Ascending aorta (tissue), 2 donors: ENCODE measurements at places on chromosomes 4 and X.
A peak's percentile ranks its signal among the peaks of the same experiment; 100 is the strongest.

GRCh38 chr4:581753-582361 lies 5.8 kb upstream of the TMEM271 start:
- DNase-seq, result no peak

- DNase-seq, result no peak
These were observed 325.6 kb downstream of the ARHGAP10 start for GRCh38 chr4:148057516-148057915.

- DNase-seq, result no peak
These were observed 102.8 kb upstream of the PCDH18 start for GRCh38 chr4:137635108-137635507.

- DNase-seq, result no peak
These were observed 20.5 kb downstream of the AMTN start for GRCh38 chr4:70538869-70539268.

- no peak for DNase-seq
These were observed 231.8 kb upstream of the GPRIN3 start for GRCh38 chr4:89539374-89539773.

DNA sequence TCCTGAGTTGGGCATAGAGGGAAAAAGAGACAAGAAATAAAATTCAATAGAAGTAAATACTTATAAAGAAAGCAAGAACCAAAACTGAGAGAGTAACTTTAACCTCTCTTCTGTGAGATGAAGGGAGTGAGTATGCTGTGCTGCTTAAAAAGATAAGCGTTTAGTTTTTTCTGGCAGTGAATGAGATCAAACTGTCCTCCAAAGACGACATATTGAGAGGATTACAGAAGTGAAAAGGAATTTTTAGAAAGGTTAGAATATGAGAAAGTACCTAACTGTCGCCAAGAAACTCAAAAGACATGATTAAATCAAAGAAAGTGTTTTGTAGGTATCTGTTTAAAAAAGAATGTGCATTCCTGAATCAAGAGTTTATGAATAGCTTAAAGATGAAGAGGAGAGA lies 16.0 kb downstream of the GAB1 start:
- no peak for DNase-seq

- no peak for DNase-seq
These were observed 108.3 kb upstream of the ARSJ start for GRCh38 chr4:114087596-114088230.

DNA sequence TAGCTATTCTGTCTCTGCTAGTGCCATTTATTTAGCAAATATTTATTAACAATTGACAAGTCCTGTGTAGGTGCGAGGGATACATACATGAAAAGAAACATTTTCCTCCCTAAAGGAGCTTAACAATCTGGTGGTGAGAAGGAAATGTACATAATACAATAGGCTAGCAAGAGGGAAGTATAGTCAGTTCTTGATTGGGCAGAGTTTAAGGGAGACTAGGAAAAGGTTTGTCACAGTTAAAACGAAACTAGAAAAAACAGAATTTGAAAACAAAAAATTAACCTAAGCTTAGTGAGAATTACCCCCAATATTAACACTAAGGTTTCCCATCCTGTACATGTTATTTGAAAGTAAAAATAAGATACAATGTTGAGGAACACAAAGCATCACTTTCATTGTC lies 8.6 kb upstream of the MAML3 start:
- DNase-seq, result no peak

GRCh38 chrX:54708404-54708803 lies 89.7 kb downstream of the ITIH6 start:
- DNase-seq, result no peak

GRCh38 chr4:151727365-151727764 lies 33.4 kb downstream of the GATB start:
- no peak for DNase-seq

- no peak for DNase-seq
These were observed 80.6 kb upstream of the ENPP6 start for GRCh38 chr4:184298254-184298653.

DNA sequence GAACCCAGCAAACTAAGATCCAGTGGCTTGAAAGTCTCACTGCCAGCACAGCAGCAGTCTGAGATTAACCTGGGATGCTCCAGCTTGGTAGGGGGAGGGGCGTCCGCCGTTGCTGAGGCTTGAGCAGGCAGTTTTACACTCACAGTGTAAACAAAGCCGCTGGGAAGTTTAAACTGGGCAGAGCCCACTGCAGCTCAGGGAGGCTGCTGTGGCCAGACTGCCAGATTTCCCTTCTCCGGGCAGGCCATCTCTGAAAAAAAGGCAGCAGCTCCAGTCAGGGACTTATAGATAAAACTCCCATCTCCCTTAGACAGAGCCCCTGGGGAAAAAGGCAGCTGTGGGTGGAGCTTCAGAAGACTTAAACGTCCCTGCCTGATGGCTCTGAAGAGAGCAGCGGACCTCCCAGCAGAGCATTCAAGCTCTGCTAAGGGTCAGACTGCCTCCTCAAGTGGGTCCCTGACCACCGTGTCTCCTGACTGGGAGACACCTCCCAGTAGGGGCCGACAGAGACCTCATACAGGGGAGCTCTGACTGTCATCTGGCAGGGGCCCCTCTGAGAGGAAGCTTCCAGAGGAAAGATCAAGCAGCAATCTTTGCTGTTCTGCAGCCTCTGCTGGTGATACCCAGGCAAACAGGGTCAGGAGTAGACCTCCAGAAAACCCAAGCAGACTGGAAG lies 45.1 kb upstream of the CDX4 start:
- no peak for DNase-seq

DNA sequence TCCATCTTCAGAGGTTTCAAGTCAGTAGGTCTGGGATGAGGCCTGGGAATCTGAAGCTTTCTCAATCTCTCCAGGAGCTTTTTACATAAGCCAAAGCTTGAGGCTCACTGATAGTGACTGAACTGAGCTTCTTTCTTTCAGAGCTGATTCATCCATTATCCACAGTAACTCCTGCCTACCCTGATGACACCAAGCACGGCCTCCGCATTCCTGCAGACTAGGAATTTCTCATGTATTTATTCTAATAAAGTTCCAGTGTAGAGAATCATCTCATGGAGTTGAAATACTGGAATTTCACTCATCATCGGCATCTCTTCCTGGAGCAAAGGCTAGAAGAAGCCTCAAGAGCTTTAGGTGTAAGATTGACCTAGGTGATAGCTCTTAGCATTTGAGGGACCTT lies 12.1 kb upstream of the DCTD start:
- DNase-seq, result no peak

DNA sequence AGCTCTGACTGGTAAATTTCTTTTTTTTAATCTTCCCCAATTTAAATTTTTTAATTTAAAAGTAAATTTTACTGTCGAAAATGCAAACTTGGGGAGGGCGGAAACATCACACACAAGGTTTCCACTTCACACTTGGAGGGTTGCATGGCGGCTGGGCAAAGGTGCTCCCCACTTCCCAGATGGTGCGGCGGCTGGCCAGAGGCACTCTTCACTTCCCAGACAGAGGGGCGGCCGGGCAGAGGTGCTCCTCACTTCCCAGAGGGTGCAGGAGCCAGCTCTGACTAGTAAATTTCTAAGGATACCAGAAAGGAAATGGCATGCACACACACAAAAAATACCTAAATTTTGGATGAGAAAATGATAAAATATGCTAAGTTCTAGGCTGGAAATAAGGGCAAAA lies 16.4 kb downstream of the C1QTNF7 start:
- DNase-seq, result no peak

DNA sequence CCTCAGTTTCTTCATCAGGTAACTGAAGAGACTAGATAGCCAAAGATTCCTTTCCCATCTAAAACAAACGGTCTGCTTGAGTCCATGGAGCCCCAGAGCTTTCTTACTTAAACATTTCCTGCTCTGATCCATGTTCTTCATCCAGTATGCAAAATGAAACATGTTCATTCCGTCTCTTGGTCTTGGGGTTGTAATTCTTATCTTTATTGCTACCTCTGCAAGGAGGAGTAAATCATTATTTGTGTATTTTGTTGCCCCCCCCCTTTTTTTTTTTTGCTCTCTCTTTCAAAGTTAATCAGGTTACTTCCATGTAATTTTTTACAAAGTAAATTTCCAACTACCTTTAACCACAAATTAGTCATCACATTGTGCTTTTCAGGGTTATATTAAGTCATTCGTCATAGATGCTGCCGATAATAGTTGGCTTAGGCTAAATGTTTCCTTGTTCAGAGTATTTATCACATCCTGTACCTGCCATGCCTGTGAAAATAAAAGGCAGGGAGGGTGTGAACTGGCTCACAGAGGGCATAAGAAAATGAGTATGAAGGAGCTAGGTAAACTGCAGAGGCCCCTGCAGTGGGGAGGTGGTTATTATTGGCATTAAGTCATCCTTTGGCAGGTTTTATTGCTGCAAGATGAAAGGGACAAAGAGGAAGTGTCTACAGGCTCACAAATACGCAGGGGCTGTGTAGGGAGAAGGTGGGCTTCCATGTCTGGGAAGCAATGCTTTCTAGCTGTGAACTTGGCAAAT lies 76.7 kb upstream of the HS3ST1 start:
- no peak for DNase-seq

DNA sequence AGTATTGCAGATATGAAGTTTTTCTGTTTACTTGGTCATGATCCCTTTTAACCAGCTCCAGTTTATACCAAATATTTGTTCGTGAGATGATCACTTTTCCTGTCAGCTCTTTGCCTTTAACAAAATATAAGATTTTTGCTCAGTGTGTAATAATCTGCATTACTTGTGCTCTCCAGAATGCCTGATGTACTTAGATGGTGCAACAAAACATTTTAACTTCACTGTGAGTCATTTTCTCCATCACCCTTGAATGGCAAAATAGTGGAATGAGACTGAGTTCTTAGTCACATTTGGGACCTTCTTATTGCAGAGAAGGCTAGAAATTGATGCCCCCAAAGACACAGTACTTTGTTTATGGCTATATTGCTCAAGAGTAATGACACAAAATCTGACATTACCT lies 252.0 kb downstream of the FRMPD4 start:
- DNase-seq, result no peak

GRCh38 chr4:140037353-140038030 lies 116.5 kb downstream of the MAML3 start:
- DNase-seq, result no peak

GRCh38 chr4:184400375-184400870 lies 73.9 kb downstream of the IRF2 start:
- DNase-seq, result peak; percentile 84

DNA sequence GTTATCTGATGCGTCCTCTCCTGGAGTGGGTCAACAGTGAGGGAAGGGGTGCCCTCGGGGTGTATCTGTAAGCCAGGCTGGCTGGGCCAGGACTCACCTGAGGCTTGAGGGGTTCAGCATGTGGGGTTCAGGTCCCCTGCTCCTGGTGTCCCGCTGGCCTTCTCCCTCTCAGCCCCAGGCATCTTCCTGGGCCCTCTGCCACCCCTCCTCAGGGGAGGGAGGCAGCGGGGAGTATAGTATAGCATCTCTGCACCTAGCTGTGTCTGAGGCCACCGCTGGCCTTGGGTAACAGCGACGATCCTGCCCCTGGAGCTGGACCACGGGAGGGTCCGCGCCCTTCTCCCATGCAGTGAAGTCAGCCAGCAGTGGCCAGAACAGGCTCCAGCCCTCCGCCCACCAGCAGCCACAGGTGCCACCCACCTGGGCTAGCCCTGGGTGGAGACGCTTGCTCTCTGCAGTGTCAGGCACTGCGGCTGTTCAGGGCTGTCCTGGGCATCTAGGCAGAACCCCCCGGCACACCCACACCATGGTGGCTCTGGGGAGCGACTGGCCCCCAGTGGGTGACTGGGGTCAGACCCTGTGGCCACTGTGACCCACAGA lies 110.7 kb upstream of the NKX1-1 start:
- no peak for DNase-seq

DNA sequence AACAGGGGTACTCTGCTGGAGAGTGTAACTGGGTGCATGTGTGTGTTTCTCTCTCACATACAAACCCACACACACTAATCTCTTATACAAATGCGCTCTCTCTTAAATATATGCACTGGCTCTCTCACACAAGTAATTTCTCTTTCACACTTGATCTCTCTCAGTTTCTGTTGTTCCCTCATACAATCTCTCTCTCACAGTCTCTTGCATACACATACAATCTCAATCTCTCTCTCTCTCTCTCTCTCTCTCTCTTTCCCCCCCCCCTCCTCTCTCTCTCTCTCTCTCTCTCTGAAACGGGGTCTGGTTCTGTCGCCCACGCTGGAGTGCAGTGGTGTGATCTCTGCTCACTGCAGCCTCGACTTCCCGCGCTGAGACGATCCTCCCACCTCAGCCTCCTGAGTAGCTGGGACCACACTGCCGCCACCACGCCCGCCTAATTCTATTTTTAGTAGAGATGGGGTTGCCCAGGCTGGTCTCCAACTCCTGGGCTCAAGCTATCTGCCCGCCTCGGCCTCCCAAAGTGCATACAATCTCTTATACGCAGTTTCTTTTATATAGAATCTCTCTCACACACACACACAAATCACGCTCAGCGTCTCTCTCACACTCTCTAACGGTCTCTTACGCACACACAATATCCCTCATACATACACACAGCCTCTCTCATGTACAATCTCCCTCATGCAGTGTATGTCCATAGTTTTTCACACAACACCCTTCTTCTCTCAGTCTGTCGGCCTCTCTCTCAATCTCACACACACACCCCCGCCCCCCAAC lies 518 bp upstream of the FAM241A start:
- peak; percentile 63 for DNase-seq

- peak; percentile 38 for DNase-seq
These were observed 57.4 kb downstream of the NSD2 start for GRCh38 chr4:1928356-1929239.

DNA sequence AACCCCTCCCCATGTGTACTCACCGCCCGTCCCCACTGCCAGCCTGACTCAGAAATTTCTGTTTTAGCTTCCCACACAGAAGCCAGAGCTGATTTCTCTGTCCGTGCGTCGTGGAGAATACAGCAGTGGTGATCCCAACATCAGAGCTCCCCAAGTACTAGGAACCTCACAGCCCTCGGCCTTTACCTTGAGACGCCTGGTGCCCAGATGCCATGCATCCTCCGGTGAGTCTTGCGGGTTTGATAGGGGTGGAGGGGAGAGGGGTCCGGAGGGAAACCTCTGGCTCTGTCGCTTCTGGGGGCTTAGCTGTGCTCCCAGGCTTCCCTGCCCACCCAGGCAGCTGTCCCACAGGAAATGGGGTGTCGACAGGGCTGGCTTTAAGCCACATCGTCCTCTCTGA lies 2.1 kb downstream of the LOC101059915 start:
- DNase-seq, result no peak

DNA sequence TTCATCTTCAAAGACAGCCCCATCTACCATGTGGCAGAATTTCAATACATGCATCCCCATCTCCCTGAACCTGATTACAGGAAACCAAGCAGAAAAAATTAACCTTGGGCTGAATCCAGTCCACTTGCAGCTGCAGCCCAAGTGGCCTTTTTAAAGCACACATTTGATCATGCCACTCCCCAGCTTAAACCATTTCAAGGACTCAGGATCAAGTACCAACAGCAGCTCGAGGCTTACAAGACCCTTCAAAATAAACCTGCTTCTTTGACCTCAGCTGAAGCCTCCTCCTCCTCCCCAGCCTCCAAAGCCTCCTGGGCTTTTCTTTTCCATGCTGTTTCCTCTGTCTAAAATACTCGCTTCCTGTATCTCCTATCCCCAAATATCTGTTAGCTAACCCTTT lies 50.7 kb upstream of the KIT start:
- DNase-seq, result no peak
